NCI-H2081 (cell line): ENCODE measurements at places on chromosomes 6 and 20.

DNA sequence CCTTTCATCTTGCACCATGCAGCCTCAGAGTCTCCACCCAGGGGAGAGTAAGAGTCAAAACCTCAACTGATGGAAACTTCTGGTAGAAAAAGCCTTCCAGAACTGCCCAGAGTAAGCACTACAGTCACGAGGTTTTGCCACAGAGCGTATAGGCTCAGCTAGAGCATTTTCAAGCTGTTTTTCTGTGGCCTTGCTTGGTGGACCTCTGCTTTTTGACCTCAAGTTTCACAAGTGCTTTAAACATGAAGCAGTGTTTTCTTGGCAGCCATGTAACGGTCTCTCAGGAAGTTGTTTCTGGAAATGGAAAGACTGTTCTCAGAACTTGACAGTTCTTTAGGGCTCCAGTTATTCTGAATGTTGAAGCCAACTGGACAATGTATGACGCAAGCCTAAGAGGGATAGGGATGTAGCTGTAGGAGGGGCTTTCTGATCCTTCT is 146.5 kb downstream of the ZDHHC14 start:
- no peak for DNase-seq

GRCh38 chr20:53853111-53853713 is 217.2 kb downstream of the BCAS1 start:
- DNase-seq, result no peak

- DNase-seq, result no peak
Measured at GRCh38 chr20:22818636-22819035, 216.5 kb upstream of the SSTR4 start.

DNA sequence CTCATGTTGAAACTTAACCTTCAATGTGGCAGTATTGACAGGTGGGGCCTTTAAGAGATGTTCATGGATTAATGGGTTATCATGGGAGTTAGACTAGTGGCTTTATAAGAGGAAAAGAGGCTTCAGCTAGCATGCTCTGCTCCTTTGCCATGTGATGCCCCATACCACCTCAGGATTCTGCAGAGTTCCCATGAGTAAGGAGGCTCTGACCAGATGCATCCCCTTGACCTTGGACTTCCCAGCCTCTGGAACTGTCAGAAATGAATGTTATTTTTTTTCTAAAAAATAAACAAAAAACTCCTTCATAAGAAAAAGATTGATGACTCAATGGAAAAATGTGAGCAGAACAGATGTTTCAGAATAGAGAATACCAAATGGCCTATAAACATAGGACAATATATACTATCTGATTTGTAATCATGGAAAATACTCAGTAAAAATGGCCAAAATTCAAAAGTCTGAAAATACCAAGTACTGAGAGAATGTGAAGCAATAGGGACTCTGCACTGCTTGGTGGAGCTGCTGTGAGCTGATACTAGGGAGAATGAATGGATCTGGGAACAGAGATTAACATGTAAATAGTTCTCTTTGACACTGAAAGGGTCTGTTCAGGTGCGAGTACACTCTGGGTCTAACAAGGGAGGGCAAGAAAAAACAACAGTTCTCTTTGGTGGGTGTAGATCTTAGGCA is 7.4 kb upstream of the TRIM39 start:
- no peak for DNase-seq

- no peak for DNase-seq
Measured at GRCh38 chr20:5789827-5790226, 39.6 kb downstream of the SHLD1 start.

DNA sequence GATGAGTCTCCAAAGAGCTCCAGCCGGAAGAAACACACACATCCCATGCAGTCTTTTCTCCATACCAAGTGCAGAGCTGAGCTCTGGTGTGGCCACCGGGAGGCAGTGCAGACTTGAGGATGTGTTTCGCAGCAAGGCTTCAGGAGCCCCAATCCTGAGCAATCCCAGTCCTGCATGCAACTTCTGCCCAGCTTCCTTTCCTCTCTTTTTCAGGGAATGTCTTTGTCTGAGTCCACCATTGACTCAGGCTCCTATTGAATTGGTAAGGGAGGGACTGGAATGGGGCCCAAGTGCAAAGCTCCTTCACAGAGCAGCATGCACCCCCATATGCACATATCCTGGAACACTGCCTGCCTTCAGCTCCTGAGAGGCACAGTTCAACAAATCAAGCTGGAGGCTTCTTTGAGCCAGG is 50.5 kb upstream of the ASIP start:
- DNase-seq, result peak; percentile 71

- no peak for DNase-seq
Measured at GRCh38 chr20:11003341-11003740, 329.5 kb upstream of the JAG1 start.

- no peak for DNase-seq
Measured at GRCh38 chr6:138258991-138259390, 40.7 kb upstream of the PBOV1 start.

- no peak for DNase-seq
Measured at GRCh38 chr6:14817074-14817473, 428.8 kb upstream of the JARID2 start.

DNA sequence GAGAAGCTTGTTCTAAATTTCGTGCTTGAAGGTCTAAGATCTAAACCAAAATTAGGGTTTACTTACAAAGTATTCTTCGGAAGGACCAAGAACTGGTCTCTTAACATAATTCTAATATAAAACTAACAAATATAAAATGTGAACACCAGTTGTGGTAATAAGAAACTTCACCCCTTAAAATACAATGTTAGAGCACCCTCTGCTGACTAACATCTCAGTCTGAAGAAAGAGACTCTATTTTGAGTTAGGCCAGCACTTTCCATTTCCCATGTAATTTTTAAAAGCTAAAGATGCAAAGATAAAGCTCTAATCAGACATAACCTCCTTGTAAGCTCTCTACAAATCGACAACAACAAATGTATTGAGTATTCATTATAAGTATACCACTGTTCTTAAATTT is 24.6 kb downstream of the ATG5 start:
- peak; percentile 1 for DNase-seq

DNA sequence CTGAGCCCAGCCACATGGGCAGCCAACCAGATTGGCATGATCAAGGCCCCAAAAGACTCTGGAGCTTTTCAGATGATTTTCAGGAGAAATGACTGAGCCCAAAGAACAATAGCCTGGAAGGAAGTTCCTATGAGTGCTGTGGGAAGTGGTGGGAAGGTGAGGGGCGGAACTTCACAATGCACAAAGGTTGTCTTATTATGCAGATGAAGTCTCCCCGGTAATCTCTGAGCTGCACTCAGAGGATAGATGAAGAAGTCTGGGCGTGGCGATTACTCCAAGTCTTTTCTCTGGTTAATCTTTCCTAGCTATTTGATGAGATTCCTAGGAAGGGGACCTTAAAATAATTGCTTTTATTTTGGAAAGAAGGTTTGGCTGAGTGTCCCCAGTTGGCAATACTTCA is 36.9 kb downstream of the LBP start:
- DNase-seq, result no peak

DNA sequence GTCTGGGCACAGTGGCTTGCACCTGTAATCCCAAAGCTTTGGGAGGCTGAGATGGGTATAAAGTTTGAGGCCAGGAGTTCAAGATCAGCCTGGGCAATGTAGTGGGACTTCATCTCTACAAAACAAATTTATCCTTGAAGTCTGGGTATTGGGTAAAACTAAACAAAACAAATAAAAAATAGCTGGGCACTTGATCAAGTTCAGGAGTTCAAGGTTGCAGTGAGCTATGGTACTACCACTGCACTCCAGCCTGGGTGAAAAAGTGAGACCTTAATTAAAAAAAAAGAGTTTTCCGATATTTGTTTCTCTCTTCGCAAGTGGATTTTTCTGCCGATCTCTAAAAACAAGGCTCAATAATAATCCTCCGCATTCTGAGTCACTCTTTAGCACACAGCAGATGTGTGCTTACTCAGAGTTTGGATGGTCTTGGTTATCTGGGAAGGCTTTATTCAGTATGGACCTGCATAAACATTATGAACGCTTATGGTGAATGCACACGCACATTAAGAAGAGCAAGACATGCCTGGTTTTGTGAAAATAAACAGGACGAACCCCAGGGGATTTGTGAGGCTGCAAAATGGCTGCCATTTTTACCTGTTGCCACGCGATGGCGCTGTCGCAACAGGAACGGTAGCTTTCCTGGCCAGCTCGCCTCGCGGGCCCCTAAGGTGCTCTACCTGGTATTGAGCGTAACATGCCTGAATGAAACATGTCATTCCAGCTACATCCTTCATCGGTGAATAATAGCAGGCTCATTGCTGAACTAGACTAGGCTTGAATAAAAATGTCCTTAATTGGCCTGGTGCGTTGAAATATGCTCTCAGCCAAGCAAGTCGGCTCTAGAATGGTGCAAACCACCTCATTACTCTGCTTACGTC is 6.0 kb downstream of the OPN5 start:
- DNase-seq, result peak; percentile 77

GRCh38 chr20:57480444-57481160 is 44.3 kb downstream of the CTCFL start:
- no peak for DNase-seq

- no peak for DNase-seq
Measured at GRCh38 chr6:5277589-5277988, 16.3 kb downstream of the FARS2 start.
